Germinal center (tissue), 1 donor: ENCODE measurements at places on chromosomes 7 and 10.

DNA sequence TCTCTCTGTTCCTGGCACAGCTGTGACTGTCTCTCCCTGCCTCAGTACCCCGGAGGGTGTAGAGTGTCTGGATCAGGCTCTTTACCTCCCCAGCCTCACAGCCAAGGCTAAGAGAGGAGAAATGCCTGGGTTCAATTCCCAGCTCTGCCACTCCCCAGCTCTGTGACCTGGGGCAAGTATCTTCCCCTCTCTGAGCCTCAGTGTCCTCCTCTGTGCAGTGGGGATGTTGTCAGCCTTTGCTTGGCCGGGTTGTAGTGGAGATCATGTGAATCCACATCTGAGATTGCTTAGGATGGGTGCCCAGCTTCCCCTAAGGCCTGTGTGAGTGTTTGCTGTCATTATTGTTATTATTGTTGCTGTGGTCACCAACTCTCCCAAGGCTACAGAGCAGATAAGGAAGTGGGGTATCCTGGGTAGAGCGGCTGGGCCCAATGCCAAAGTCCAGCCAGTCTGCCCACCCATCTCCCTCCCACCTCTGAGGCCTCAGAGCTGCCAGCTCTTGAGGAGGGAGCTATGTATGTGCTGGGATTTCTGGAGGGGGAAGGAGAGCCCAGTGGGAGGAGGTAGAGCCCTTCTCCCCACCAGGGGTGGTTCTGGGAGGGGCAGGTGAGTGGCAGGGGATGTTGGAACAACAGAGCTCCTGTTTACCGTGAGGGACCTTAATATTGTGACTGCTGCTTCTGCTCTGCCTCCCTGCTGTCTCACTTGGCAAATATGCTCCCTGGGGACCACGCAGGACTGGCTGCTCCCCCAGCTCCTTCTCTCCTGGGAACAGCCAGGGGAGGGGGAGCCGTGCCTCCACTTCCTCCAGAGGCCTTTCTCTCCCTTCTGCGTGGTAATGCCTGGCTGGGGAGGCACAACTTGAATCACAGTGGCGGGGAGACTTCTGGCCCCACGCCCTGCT lies 170.5 kb downstream of the RPS24 start:
- no peak for DNase-seq

GRCh38 chr7:106749165-106749564 lies 88.2 kb upstream of the CCDC71L start:
- no peak for DNase-seq

GRCh38 chr7:29806995-29807841 lies 910 bp downstream of the WIPF3 start:
- DNase-seq: no peak

GRCh38 chr10:84310470-84310869 lies 17.9 kb upstream of the CCSER2 start:
- DNase-seq: no peak

- DNase-seq: no peak
Measured at GRCh38 chr7:27459731-27460053, 203.0 kb downstream of the HIBADH start.
